Fibroblast of the aortic adventitia (primary cell): ENCODE measurements at places on chromosomes 1 and 21. TPM values are rescaled to one million over a fixed set of nuclear protein-coding genes. Genes with fewer than 3 reads are reported as not detected.

Gene HAPLN2
- not detected in 2 replicates for total RNA-seq

Gene GJC2
- 2.0 and 2.6 TPM in 2 replicates for total RNA-seq

Gene ADAMTS1
- total RNA-seq = 284 and 390 TPM in 2 replicates

Gene VN1R5
- total RNA-seq = not detected in 2 replicates

Gene HSD3B2
- total RNA-seq = not detected in 2 replicates

Gene AGMAT
- 0.16 and 1.4 TPM in 2 replicates for total RNA-seq

Gene NR1I3
- total RNA-seq = not detected in 2 replicates

Gene OR2L2
- not detected in 2 replicates for total RNA-seq

Gene LAMB3
- 5.9 and 10.3 TPM in 2 replicates for total RNA-seq

Gene LCE2B
- not detected in 2 replicates for total RNA-seq

Gene SYTL1
- total RNA-seq = 0.09 TPM in 1 of 2 replicates, not detected in the other

Gene TMEM125
- not detected in 2 replicates for total RNA-seq

Gene GPR52
- 2.9 TPM in 1 of 2 replicates, not detected in the other for total RNA-seq

Gene SLC26A9
- total RNA-seq = not detected in 2 replicates

Gene HAO2
- not detected in 2 replicates for total RNA-seq

Gene SH2D1B
- total RNA-seq = under 0.01 TPM in 1 of 2 replicates, not detected in the other

Gene CDA
- total RNA-seq = 0.27 TPM in 1 of 2 replicates, not detected in the other

Gene UBL4B
- not detected in 2 replicates for total RNA-seq

Gene CNR2
- under 0.01 TPM in 1 of 2 replicates, not detected in the other for total RNA-seq

Gene CD5L
- not detected in 2 replicates for total RNA-seq

Gene PTGFRN
- 39.8 and 67.5 TPM in 2 replicates for total RNA-seq

Gene HES4
- total RNA-seq = 0.36 and 0.82 TPM in 2 replicates

Gene RBP7
- total RNA-seq = not detected in 2 replicates

Gene INSRR
- total RNA-seq = 0.08 TPM in 1 of 2 replicates, not detected in the other

Gene CGN
- 0.09 and 1.1 TPM in 2 replicates for total RNA-seq

Gene SRGAP2B
- total RNA-seq = 32.3 and 99.2 TPM in 2 replicates

Gene EXO1
- total RNA-seq = 1.2 and 37.2 TPM in 2 replicates

Gene DDR2
- total RNA-seq = 356 and 379 TPM in 2 replicates

Gene LIN28A
- not detected in 2 replicates for total RNA-seq

Gene TBX19
- total RNA-seq = 0.99 TPM in 1 of 2 replicates, not detected in the other

Gene GPR3
- total RNA-seq = 0.99 TPM in 1 of 2 replicates, not detected in the other

Gene BARHL2
- not detected in 2 replicates for total RNA-seq

Gene WDR64
- total RNA-seq = not detected in 2 replicates
